GDM1 (cell line): ENCODE measurements at places on chromosomes 6 and 20.
A peak's percentile ranks its signal among the peaks of the same experiment; 100 is the strongest.

- no peak for DNase-seq
These were observed 115.1 kb upstream of the FRMD1 start for GRCh38 chr6:168193816-168194721.

DNA sequence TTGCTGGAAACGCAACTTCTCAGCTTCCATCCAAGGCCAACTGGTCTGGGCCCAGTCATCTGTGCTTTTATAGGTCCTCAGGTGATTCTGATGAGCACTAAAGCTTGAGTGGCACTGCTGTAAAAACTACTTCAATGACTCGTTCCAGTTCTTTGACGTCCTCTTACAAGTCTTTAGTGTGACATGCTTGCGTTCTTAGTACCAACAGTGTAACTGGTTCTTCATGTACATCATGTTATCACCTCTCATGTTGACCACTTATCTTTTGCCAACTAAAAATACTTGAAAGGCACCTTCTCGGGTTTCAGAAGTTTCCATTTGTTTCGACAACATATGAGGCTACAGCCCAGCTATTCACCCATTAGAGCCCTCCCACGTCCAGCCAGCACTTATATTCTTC is 468.9 kb downstream of the PRKN start:
- no peak for DNase-seq

GRCh38 chr6:22087960-22088706 is 208.7 kb downstream of the PRL start:
- no peak for DNase-seq

- DNase-seq = no peak
These were observed 19.8 kb downstream of the MTRES1 start for GRCh38 chr6:107047807-107048206.

DNA sequence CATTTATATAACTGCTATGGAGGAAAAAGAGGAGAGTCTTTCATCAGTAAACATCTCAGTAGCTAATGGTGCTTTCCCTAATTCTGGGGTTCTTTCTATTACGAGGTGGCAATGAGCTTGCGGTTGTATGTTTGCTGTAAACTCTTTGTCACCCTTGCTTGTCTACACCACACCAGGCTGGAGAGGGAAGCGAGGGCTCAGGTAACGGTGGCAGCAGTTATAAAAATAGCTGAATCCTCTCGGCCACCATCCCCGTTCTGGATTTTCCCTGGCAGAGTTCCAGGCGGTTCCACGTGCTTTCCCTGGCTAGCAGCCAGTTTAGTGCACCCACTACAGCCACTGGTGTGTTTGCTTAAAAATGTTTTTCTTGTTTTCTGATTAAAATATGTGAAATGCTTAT is 39.0 kb downstream of the MAS1 start:
- DNase-seq = no peak

DNA sequence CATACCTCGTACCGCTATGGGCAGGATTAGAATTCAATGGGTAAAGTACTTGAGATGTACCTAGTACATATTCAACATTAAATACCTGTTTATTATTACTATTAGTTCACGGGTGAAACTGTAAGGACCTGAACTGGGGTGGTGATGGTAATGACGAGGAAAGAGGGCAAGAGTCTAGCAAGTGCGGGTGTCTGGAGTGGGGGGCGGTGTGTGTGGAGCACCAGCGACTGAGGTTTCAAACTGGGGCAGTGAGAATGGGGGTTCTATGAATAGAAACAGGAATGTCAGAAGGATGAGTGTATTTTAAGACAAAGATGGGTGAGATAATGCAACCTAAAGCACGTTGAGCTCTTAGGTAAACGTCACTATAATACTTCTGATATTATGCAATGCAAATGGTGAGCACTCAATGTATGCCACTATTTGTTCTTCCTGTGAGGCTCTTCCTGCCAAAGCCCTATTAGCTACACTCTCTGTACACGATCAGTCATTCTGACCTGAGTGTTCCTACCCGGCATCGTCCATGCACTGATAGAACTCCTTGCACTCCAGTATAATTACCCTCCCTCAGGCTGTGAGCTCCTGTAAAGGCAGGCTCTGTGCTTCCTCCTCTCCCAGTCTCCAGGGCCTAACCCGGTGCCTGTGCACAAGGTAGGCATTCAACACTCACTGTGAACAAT is 55.0 kb downstream of the ALDH5A1 start:
- DNase-seq = no peak

- DNase-seq = no peak
These were observed 166.5 kb downstream of the TFAP2A start for GRCh38 chr6:10248378-10248843.

GRCh38 chr6:52539607-52540006 is 37.3 kb downstream of the TRAM2 start:
- no peak for DNase-seq

- no peak for DNase-seq
These were observed 33.4 kb downstream of the NCOA3 start for GRCh38 chr20:47535088-47535487.

GRCh38 chr6:259901-260508 is 32.3 kb upstream of the DUSP22 start:
- no peak for DNase-seq

DNA sequence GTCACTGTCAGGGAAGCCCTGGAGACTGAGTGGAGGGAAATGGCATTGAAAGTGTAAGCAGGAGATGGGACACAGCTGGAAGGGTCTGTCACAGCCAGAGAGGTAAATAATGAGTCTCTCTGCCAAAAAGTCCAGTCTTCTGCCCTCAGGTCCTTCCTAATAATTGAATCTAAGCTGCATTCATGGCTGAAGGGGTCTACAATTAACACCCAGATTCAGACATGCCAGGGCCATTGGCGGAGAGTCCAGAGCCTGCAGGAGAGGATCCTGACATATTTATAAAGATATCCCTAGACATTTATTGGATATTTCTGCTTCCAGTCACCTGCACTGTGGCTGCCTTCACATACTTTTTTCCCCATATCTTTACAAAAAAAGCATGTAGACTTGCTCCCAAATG is 89.0 kb downstream of the LRFN2 start:
- no peak for DNase-seq

DNA sequence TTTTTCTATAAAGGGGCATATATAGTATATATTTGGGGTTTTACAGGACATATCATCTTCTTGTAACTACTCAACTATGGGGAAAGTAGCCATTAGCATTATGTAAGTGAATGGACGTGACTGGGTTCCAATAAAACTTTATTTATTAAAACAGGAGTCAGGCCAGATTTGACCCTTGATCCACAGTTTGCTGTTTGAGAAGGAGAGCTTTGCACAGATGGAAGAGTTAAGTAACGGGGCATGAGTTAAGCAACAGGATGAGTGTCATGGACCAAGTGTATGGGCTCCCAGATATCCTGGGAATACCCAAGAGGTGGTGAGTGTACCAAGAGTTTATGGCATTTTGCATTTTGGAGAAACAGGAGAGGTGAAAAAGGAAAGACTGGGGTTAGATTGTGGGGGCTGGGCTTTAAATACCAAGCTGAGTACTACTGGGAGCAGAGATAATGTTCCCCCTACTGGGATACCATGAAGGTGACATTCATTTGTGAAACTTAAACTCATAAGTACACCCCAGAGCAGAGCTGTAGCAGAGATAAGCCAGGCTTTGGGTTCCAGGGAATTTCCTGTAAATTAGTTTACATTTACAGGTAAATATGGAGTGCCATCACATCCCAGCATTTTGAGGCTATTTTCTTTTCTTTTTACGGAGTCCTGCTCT is 18.5 kb upstream of the SCUBE3 start:
- no peak for DNase-seq

DNA sequence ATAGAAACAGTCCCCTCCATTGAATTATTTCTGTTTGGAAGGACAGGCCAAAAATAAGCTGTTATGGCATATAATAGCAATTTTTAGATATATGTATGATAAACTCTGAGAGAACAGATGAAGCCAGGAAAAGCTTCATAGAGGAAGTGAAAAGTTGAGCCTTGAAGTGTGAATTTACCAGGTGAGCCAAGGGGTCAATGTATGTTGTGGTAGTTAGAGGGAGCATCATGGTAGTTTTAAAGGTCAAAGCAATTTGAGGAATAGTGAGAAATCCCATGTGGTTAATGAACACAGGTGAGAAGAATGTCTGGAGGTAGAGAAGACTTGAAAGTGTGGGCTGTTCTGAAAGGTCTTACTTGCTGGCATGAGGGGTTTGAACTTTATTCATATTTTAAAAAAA is 47.0 kb downstream of the COL19A1 start:
- no peak for DNase-seq

- no peak for DNase-seq
These were observed 6.3 kb upstream of the ADGB start for GRCh38 chr6:146592451-146592850.

GRCh38 chr20:34512955-34513419 is 3.2 kb upstream of the DYNLRB1 start:
- no peak for DNase-seq

- no peak for DNase-seq
These were observed 293.0 kb downstream of the ADGB start for GRCh38 chr6:146891615-146892265.

GRCh38 chr6:28824793-28825731 is 98.7 kb downstream of the TRIM27 start:
- DNase-seq = no peak

DNA sequence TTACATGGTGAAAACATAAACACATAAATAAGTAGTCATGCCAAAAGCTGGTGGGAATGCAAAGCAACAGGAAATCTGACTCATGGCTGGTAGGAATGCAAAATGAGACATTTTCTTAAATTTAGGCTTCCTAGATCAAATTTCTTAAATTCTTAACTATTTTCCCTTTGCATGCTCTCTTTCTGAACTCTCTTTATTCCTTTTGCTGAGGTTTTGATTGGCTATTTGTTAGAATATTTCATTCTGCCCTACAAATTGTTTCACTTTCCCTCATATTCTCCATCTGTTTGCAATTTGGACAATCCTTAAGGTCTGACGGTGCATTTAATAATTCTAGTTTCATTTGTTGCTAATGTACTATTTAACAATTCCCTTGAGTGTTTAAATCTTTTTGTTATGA is 437.5 kb upstream of the RGS17 start:
- DNase-seq = no peak

GRCh38 chr20:6700563-6701329 is 66.7 kb upstream of the BMP2 start:
- peak; percentile 68 for DNase-seq

DNA sequence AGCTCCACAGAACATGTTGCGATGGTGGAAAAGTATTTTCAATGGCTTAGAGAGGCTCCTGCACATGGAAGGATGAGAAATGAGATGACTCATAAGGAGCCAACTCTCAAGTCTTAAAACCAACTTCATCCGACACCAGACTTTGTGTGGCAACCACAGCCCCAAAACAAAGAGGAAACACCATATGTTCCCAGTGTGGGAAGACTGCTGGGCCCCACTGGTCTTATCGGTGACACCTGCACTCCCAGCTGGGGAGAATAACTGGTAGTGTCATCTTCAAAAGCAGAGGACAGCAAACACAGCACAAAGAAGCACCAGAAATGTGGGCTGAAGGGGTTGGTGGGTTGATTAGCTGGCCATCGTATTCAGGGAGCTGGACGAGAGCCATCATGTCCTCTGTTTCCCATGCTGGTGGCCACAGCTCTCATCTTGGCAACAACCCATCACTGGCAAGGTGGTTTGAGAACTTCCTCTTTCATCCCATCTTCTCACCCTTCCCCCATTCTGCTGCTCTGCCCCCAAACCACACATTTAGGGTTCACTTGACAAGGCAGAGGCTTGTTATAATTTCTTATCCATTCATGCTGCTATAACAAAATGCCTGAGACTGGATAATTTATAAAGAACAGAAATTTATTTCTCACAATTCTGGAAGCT is 46.0 kb upstream of the TASP1 start:
- peak; percentile 24 for DNase-seq

DNA sequence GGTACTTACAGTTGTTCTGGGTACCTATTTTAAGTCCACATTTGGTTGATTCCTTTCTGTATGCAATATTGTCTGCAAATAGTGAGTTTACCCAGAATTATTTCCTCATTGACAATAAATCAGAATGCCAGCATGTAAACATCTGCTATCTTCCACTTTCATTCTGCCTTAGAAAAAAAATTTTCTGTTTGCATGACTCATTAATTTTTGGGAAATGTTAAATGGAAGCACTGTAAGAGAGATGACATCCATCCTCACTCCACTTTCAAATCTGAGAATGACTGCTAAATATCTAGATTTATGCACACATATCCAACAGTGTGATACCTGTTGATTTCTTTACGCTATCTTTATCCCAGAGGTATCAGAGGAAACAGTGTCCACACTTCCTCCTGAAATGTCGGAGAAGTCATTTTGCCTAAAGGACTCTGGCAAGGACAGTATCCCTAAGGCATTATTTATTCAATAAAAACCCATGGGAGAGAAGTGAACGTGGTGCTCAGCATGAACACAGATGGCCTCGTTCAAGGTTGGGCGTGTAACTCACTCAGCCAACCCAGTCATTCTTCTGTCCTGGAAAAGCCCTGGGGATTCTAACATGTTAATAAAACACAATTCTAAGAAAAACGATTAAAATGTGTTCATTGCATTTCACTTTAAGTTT is 780.9 kb downstream of the QKI start:
- no peak for DNase-seq

GRCh38 chr6:156883497-156884252 is 106.5 kb downstream of the ARID1B start:
- no peak for DNase-seq

DNA sequence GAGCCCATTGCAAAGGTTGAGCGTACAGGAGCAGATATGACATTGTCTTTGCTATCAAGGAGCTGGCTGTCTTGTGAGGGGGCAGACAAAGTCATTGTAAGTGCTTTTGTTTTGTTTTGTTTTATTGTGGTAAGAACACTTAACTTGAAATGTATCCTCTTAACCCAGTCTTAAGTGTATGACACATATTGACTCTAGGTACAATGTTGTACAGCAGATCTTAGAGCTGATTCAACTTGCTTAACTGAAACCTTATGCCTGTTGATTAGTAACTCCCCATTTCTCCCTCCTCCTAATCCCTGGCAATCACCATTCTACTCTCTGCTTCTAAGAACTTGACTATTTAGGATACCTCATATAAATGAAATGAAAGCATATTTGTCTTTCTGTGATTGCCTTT is 429.0 kb downstream of the BMP2 start:
- no peak for DNase-seq

DNA sequence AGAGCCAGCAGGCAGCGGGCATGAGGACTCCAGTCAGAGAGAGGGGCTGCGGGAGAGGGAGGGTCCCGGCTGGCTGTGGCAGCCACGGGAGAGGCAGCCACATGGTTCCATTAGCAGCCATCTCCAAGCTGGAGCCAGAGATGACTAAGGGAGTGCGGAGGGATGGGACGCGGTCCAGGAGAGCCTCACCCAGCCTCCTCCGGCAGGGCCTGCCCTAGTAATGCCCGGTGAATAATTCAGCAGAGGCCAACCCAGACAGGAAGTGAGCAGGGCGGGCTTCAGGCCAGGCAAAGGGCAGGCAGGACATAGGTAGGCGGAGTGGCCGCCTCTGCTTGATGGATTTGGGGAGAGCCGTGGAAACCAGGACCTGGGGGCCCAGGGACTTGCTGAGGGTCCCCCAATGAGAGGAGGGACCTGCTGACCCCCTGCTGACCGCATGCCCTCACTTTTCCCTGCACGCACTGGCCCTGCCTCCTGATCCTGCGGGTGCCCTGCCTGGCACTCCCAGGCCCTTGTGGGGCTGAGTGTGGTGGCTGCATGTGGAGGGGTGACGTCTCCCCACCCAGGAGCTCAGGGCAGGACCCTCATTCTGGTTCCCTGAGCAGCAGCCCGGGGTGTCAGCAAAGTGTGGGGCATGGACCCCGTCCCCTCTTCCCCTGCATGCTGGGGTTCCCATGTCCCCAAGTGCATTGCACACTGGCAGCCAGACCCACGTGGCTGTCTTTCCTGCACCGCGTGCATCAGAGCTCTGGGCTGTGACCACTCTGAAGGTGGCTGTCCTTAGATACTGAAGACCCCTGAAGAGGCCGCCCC is 51.8 kb upstream of the SLCO4A1 start:
- DNase-seq = no peak

GRCh38 chr6:5994234-5994998 is 12.3 kb downstream of the NRN1 start:
- no peak for DNase-seq
